ENCODE measurements at places on chromosomes 7 and 10.

- DNase-seq: no peak
Observed at GRCh38 chr7:112283382-112283910, 77.0 kb downstream of the ZNF277 start.

- no peak for DNase-seq
Observed at GRCh38 chr10:50375051-50375452, 123.7 kb upstream of the ASAH2 start.

GRCh38 chr7:90994121-90994520 lies 270.1 kb upstream of the FZD1 start:
- DNase-seq: no peak

DNA sequence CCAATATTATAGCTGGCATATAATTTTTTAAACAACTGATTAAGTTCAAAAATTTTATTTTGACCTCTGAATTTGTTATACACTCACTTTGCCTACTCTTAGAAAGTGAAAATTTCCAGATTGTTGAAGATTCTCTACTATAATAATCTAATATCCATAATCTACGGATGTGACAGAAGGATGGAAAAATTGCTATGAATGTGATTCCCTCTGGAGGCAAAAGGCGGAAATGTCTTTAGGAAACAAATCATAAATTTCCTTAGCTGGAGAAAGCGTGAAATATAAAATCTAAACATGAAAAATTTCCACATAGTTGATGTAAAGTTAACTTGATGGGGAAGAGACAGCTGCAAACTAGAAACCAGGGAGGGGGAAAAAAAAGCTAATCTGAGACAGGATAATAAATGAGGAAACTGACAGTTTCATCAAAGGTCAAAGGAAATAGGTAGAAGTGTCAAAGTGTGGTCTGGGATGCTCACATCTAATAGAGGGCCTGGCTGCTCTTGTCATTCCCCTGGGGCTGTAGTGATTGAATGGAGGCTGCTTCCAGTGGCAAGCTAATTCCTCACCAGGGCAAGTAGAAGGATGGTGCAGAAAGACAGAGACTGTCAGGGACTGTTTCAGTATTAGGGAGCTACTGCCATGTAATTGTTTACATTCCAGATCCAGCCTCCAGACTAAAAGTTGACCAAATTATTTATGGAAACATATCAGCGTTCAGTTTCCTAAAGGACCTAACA lies 264.5 kb downstream of the SDHAF3 start:
- DNase-seq: no peak

DNA sequence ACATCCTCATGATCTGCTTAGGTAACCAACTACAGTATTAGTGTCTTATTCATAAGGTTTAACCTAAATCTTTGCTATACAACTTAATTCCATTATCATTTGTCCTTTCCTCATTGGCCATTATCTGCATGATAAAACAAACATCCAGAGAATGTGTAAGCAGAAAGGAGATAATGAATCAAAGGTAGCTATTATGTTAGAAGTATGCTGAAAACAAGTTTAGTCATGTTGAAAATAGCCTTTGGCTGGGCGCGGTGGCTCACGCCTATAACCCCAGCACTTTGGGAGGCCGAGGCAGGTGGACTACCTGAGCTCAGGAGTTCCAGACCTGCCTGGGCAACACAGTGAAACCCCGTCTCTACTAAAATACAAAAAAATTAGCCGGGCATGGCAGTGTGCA lies 78.2 kb downstream of the NT5C2 start:
- no peak for DNase-seq

DNA sequence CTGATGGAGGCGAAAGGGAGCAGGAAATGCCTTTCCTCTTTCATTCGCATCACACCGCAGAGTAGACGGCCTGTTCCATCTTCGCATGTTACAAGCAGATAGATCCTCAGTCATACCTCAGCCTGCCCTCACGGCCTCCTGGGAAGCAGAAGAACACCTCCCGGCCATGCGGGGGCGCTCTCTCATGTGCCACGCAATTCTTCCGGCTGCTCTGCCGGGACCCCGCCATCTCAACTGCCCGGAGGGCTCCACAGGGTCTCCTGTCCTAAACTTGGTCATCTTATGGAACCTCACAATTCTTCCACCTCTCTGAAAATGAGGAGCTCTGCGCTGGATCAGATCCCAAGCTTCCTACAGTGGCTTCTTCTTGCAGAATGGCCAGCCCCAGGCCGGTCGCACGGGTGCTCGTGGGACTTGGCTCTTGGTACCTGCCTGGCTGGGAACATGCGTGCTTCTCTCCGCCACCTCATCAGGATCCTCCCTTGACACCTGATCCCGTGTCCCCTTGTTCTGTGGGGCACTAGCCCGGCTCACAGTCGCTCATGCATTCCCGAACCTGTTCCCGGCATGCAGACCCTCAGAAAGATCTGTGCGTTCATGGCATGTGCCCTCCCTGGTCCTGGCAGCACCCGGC lies 262.8 kb upstream of the SHH start:
- no peak for DNase-seq

- DNase-seq: no peak
Observed at GRCh38 chr10:63760034-63760707, 239.0 kb downstream of the REEP3 start.

- no peak for DNase-seq
Observed at GRCh38 chr7:25619381-25619780, 391.1 kb upstream of the NPVF start.

DNA sequence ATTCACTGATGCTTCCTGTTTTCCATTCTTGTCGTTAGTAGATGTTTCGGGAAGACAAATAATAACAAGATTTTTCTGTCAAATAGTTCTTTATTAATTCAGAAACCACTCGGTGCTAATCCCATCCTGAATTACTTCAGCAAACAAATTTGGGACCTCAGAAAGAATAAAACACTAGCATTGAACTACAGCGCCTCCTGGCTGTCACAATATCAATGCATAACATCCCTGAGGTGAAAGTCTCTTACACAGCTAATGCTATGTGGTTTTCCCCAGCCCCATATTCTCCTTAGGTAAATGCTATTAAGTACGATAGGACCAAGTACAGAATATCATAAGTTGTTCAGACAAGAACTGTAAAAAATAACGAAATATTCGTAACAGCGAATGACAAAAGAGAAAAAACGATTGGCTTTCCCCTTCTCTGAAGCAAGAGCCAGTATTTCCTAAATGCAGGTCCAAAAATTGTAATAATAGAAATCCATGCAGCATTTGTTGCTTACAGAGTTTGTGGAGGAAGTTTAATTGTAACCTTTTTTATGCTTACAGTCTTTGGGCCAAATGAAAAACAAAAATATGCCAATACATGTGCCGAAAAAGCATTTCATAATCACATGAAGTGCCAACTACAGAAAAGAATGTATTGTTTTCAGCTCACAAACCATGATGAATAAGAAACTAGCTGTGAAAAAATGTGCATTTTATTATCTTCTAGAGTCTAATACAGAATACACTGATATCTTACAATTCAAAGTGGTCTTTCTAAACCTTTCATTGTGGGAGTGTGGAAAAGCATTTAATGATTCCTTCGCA lies 47.3 kb downstream of the MYPN start:
- peak; percentile 72 for DNase-seq

DNA sequence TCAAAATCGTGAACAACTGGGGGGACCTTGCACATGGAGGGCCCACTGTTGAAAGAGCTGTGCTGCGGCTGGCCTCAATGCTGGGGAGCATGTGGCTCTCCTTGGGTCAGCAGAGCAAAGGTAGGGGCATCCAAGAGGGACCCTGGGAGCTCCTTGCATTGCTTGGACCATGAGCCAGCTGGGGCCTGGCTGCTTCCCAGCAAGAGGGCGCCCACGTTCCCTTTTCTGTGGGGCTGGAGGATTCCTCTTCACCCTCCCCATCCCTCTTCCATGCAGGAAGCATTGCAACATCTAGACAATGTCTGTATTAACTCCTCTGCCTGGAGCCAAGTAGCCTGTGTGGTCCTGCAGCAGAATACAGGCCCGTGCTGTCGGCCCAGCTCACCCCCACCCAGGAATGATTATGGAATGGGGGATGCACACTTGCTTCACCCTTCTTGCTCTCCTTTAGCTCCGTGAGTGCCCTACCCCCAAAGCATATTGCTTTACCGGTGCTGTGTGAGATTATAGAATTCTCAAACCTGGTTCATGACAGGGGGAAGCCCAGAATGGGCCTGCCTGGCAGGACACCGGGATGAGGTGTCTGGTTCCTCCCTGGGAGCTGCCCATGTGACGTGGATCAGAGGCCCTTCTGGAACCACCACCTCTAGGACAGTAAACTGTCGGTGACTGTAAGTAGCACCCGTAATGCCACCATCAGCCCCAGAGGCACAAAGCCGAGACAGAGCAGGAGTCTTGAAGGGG lies 61.9 kb downstream of the SYPL1 start:
- no peak for DNase-seq

DNA sequence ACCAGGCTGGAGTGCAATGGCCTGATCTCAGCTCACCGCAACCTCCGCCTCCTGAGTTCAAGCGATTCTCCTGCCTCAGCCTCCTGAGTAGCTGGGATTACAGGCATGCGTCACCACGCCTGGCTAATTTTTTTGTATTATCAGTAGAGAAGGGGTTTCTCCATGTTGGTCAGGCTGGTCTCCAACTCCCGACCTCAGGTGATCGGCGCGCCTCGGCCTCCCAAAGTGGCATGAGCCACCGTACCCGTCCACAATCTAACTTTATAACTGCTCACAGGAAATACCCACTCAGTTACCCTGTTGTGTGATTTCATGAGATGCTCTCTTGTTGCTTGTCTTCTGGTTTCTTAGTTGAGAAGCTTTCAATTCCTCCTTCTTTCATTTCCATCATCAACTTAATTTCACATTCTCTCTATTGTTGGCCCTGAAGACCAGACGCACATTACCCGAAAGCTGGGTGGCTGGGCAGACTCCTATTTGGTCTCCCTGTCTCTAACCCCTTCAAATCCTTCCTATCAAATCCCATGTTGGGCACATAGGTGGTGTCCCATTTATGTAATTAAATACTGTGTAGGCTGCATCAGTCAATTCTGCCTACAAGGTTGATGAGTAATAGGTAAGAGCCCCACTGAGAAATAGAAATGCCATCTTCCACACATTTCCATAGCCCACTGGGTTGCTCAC lies 1.1 kb upstream of the GSTO2 start:
- no peak for DNase-seq

Measured in dorsolateral prefrontal cortex (tissue), 122 donors.